Mammary epithelial cell (primary cell): ENCODE measurements at places on chromosomes 1 and 21.

DNA sequence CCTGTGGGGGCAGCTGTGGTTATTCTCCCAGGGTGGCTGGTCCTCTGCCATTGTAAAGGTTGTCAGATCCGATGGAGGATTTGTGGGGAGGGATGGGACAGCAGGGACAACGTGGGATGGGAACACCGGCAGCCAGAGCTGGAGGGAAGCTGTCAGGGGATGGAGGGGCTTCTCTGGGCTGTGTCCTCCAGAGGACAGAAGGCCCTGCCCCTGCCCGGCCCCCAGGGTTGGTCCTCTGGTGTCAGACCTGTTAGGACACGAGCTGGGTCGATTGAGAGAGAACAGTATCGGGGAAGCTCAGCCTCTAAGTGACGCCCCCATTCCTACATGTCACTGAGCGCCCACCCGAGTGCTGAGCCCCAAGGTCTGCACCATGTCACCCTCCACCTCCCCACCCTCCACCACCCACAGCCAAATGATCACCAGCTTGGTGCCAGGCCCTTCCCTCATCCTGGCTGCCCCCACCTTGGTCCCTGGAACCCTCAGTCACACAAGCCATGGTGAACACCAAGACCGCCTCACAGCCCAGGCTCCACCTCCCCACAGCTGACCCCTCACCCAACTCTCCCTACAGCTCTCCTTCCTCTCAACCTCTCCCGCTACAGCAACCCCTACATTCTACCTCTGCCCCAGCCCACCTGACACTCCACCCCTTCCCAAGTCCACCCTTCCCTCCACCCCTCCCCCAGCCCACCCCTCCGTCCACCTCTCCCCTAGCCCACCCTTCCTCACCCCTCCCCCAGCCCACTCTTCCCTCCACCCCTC lies 244.4 kb downstream of the MATN1 start:
- no peak for DNase-seq

- no peak for DNase-seq
Observed at GRCh38 chr1:241810769-241811405, 37.1 kb upstream of the EXO1 start.

DNA sequence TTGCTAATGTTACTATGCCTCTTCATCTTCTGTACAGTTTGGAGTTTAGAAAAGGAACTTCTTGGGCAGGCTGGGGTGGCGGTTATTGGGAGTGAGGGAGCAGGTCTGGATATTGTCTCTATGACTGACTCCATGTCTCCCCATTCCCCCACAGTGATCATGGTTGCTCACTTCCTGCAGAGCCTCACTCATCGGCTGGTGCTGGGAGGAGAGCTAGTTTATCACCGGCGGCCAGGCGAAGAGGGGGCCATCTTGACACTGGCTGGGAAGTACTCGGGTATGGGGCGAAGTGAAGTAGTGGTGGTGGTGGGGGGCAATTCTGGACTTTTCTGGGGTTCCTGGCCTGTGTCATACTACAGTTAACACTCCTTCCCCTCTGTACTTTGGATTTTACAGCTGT lies 2.2 kb downstream of the TOMM40L start:
- no peak for DNase-seq

DNA sequence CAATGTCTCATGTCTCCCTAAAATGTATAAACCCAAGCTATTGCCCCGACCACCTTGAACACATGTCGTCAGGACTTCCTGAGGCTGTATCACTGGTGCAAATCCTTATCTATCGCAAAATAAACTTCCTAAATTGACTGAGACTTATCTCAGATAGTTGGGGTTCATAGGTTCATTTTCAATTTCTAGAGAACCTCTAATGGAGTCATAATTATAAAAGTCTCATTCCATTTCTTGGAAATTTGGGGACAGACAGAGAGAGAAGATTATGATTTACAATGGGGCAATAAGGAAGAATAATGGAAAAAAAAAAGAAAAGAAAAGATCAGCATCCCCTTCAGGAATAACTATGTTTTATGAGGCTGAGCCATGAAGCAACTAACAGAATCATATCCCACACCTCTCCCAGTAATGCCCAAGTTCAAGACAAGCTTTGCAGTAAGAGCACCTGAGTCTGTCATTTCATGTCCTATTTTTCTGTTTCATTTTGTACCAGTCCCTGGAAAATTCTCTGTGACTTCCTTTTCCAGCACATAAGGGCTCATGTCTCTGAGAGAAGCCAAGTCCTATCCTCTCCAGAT lies 70.0 kb upstream of the ETS2 start:
- DNase-seq = no peak

DNA sequence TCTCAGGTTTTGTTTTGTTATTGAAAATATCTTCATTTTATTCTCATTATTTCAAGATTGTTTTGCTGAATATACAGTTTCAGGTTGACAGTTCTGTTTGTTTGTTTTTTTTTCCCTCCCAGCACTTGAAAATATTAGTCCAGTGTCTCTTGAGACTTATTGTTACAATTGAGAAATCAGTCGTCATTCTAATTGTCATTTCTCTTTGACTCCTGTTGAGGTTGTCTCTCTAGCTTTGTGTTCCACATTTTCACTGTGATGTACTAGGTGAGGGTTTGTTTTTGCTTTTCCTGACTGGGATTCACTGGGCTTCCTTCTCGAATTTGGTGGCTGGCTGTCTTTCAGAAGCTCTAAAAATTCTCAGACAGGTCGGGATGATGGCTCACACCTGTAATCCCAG lies 443.2 kb upstream of the VAMP3 start:
- no peak for DNase-seq

GRCh38 chr1:125085720-125086591 lies 3901.2 kb downstream of the SRGAP2C start:
- DNase-seq = no peak

DNA sequence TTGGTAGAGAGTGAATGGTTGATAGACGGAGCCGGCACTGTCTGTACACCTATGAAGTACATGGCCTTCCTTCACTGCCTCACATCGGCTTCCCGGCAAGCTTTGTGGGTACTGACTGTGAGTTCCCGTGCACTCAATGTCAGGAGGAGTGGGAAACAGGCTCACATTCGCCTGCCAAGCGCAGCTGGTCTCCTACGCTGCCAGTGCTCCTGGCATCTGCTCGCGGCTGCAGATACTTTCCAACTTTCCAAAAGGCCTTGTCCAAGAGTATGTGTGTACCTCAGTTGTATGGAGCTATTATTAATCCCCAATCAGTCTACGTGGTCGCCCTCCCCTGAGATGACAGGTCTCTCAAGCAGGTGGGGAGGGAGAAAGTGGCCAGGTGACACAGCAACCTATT lies 180.8 kb downstream of the ZSCAN20 start:
- no peak for DNase-seq

DNA sequence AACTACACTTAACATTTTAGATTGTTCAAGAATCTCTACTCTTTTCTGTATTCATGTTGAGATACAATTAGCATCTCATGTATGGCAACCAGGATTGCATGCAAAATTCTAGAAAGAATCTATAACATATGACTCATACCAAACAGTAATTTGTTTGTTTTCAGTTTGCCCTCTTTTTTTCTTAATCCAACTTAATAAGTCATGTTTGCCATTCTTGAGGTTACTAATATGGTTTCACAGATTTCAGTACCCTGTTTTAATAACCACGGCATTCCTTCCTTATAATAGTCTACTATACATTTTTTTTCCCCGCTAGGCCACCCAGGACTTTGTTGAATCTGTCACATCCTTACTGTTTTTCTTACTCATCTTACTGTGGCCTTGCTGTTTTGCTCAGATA lies 140.8 kb downstream of the FMN2 start:
- no peak for DNase-seq

- peak; percentile 59 for DNase-seq
Observed at GRCh38 chr1:52636721-52637695, 4.0 kb downstream of the SHISAL2A start.

- peak; percentile 14 for DNase-seq
Observed at GRCh38 chr1:68140536-68140935, 90.1 kb upstream of the DIRAS3 start.

- DNase-seq = no peak
Observed at GRCh38 chr1:89995598-89996449, 914 bp downstream of the ZNF326 start.

DNA sequence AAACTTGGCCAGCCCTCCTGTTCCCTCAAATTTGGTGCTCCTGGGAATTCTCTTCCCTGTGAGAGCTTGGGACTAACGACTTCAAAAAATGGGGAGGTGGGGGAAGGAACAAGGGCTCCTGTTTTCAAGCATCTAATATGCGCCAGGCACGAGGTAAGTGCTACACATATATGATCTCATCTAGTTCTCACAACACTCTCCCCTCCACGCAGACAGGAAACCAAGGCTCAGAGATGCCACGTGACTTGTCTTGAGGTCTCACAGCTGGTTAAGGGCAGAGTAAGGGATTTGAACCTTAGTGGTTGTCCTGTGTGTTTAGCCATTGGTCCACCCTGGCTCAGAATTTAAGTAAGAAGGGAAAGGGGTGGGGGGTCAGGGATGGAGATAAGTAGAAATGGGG lies 125.9 kb downstream of the DMRTB1 start:
- no peak for DNase-seq

DNA sequence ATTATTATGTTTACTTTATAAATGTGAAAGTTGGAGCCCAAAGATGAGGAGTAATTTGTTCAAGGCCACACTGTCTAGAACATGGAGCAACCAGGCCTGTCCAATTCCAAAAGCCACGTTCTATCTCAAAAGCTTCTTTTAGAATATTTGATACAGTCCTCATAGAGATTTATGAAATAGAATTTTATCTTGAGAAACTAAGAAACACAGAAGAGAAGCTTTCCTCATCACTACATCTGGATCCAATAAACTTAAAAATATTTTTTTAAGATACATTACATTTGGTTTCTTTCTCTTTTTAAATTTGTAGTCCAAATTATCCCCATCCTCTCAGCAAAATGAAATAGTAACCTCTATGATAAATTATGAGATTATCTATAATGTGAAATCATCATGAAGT lies 58.9 kb downstream of the DDAH1 start:
- no peak for DNase-seq

- no peak for DNase-seq
Observed at GRCh38 chr1:180282401-180283044, 52.5 kb downstream of the LHX4 start.

DNA sequence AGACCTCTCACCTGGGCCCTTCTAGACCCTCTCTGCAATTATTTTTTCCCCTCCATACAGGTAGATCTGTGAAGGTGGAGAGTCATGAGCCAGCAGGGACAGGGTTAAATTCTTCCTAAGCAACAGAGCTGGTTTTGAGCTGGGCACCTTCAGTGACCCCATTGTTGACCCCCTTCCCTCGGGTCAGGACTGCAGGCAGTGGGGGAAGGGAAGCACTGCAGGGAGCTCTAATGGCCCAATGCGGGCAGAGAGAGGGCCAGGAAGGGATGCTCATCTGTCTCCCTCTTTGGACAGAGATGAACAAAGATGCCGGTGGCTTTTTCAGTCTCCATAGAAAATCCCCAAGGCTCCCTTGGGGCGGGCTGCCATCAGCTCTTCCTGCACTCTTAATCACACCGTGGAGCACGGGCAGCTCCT lies 21.4 kb downstream of the SOX13 start:
- no peak for DNase-seq

DNA sequence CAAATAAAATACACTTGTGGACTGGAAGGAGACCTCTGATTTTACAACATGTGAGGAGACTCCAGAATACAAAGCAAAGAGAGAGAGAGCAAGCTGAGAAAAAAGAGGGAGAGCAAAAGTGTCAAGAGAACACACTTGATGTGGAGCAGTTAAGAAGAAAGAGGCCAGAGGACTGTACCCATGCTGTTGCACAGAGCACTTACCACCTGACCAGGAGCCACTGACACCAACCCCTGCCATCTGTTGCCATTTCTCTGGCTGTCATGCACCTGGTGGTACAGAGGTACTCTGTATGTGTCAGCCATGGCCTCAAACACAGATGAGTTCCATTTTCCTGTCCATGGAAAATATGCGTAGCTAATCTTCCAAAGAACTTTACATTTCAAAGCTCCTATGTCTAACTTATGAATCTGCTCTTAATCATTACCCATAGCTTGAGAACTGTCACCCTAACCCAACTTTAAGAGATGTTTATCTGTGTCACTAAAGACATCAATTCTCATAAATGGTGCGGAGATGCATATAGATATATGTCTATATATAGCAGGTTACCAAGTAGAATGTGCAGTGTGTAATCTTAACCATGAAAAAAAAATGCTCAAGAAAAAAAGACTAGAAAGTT lies 32.8 kb upstream of the ABCD3 start:
- no peak for DNase-seq

GRCh38 chr1:205842229-205842628 lies 7.7 kb downstream of the PM20D1 start:
- DNase-seq = no peak

DNA sequence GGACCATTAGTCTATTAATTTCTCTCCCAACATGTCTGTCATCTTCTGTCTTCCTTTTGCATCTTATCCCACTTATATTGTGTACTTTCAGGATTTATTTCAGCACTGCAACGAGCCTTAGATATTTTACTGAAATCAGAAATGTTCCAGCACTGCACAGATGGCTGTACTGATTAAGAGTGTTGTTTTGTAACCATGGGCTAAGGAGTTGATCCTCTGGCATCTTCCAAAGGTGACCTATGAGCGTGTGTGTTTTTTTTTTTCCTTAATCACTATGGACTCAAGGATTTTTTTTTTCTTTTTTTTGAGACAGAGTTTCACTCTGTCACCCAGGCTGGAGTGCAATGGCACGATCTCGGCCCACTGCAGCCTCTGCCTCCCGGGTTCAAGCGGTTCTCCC lies 7.1 kb upstream of the DDX59 start:
- no peak for DNase-seq

DNA sequence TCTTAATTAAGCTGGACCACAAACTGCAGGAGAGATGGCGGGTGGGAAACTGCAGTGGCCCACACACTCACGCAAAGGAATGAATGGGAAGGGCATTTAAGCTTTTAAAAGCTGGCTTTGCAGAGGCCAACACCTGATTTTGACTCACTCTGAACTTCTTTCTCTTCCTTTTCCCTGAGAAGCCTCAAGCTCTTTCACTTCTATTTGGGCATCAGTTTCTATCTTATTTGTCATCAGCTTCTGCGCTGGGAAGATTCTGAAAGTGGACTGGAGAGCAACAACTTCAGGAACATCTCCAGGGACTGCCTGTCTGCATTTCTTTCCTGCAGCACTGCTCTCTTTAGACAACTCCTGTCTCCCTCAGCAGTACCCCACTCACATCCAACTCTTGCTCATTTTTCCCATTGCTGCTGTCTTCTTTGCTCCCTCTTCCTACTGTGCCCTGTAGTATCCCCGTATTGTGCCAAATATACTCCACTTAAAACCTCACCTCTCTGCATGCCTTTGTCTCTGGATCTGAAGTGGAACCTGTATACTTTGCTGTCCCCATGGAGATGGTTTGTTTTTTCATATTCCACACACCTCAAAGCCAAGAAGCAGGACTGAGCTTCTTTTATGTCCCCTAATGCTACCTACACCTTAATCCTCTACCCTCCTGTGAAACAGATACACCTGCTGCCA lies 143.3 kb upstream of the JUN start:
- peak; percentile 61 for DNase-seq

DNA sequence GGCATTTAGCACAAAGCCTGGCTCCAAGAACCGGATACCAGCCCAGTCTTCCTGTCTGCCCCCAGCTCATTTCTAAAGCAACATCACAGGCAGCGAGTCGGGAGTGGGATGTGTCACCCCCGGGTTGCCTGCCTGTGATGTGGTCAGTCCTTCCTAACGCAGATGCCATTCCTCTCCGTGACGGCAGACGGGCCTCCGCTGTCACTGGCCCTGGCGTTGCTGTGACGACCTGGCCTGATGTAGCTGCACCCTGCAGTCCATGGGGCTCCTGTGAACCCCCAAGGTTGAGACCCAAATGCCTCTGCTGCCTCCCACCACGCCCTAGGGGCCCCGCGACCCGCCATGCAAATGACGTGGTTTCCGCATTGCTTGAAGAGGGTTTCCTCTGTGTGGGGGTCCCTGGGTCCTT lies 12.3 kb downstream of the TNFRSF1B start:
- peak; percentile 14 for DNase-seq
